Stimulated activated CD8-positive, alpha-beta memory T cell treated with anti-CD3 and anti-CD28 coated beads, Interleukin-12 subunit alpha, Interleukin-12 subunit beta, amount 100 ng/mL, for 4 hours (primary cell): ENCODE measurements at places on chromosomes 11 and 22.

GRCh38 chr11:127136438-127136837, 135.9 kb upstream of the KIRREL3 start:
- no peak for DNase-seq

DNA sequence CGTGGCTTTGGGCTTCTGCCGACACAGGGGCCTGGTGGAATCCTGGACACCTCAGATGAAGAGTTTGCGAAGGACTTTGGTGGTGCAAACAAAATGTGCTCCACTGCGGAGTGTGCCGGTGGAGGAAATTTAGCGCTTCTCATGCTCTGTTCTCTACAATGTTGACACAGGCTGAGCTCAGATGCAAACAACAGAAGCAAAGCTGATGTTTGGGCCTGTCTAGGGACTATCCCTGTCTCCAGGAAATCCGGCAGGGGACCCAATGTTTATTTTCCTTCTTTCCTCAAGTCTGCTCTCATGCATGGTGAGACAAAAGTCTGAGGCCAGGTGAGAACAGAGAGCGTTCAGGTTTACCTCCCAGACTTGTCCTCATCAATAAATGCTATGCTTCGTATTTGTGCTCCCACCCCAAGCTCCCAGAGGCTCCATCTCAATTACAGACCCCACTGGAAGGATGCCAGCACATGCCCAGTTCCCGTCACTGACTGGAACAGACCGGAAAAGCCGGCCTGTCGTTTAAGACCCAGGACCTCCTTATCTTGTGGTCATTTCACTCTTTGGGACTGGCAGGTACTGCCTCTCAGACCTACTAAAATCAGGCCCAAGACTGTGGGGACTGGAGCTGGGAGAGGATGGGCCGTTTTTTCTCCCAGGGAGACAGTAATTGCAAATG, 105.7 kb upstream of the B3GAT1 start:
- no peak for DNase-seq

- no peak for DNase-seq
These were observed 1014.5 kb downstream of the DLG2 start for GRCh38 chr11:84612645-84613044.

- no peak for DNase-seq
These were observed 145.6 kb downstream of the EFCAB6 start for GRCh38 chr22:43666457-43666856.
